Activated T-helper 1 cell treated with anti-CD3 and anti-CD28 coated beads, Interleukin-12 subunit alpha, Interleukin-12 subunit beta, Interleukin-2, Interleukin-4 antibody, amounts not matched to agents 30 ng/mL and 10 ng/mL and 1 ng/mL, durations not matched to agents 14 hours and 24 hours and 36 hours (primary cell): ENCODE measurements at places on chromosomes 11 and 22.

- no peak for DNase-seq
Measured at GRCh38 chr11:112623057-112623456, 338.2 kb upstream of the NCAM1 start.

DNA sequence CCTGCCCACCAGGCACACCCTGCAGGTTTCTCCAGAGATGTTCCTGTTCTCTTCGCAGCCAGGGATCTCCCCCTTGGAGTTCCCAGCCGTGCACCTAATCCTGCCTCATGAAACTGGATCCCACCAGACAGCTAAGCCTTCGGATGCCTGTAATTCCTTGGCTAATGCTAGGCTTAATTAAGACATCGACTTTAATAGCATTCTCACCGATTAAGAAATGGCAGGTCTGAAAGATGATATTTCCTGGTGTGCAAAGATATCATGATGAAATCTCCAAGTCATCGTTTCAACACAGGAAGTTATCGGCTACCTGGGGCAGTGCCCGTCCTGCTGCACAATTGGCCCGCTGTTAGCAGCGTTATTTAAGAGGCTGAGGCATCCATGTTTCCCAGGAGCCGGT, 41.5 kb upstream of the CCND1 start:
- no peak for DNase-seq

DNA sequence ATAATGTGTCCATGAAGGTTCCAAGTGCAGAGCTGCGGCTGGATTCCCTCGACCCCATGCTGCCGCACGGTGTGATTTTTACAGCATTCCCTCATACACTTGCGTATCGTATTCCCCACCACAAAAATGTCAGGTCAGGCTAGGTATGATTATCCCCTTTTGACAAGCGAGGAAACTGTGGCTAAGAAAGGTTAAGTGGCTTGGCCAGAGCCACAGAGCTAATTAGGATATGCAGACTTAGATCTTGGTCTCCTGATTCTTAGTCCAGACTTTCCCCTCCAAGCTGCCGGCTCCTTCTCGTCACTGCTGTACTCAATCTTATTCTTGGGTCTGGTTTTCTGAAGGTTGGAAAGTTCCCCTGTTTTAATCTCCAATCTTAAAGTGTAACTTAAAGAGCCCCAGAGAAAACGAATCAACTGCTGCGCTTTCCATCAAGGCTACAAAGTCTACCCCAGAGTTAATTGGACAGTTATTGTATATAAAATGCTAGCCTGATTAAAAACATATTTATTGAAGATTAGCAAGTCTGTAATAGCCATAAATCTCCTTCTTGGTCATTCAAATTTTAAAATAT, 176.6 kb downstream of the ADAMTS15 start:
- no peak for DNase-seq

GRCh38 chr11:57512646-57513451, 2.7 kb downstream of the SLC43A1 start:
- no peak for DNase-seq

DNA sequence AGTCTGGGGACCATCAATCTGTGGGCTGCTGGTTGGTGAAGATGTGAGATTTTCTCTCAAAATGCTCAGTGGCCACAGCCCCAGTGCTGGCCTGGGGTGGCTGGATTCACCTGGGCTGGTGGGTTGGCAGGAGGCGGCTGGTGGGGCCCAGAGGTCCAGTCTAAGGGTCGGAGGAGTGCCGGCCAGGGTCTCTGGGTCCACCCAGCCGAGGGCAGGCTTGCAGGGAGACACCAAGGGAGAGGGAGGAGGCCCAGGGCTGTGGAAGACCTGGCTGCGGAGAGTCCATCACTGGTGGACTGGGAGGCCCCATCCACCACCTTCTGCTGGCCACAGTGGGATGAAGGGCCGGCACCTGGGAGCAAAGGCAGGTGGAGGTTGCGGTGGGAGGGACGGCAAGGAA, 582 bp upstream of the SHANK3 start:
- DNase-seq = no peak

GRCh38 chr11:110526323-110526722, 96.6 kb downstream of the FDX1 start:
- DNase-seq = no peak

DNA sequence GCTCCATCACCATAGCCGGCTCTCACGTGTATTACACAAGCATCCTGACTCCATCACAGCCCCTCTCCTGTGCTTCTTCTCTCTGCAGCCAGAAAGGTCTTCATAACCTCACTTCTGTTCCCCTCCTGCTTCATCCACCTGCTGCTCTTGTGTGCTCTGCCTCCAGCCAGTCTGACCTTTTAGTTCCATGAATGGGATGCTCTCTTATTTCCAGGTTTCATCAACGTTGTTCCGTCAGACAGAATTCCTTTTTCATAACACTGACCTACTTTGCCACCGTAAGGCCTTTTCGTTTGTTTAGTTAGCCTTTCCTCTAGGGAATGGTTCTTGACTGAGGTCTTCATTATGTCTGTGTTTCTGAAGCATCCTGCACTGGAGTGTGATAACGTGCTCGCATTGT, 18.8 kb downstream of the GRAMD1B start:
- DNase-seq = no peak

GRCh38 chr11:33207408-33207985, 46.2 kb upstream of the CSTF3 start:
- no peak for DNase-seq

- no peak for DNase-seq
Measured at GRCh38 chr11:3632070-3632660, 9.6 kb downstream of the ART5 start.

- no peak for DNase-seq
Measured at GRCh38 chr11:128500493-128500892, 86.9 kb downstream of the ETS1 start.

GRCh38 chr22:30856741-30857502, 111.7 kb downstream of the MORC2 start:
- DNase-seq = no peak

GRCh38 chr22:30423301-30423958, 2.1 kb upstream of the MTFP1 start:
- peak; percentile 44 for DNase-seq

- no peak for DNase-seq
Measured at GRCh38 chr11:27100534-27100933, 59.9 kb downstream of the BBOX1 start.

- no peak for DNase-seq
Measured at GRCh38 chr11:119368121-119369034, 13.1 kb downstream of the USP2 start.

DNA sequence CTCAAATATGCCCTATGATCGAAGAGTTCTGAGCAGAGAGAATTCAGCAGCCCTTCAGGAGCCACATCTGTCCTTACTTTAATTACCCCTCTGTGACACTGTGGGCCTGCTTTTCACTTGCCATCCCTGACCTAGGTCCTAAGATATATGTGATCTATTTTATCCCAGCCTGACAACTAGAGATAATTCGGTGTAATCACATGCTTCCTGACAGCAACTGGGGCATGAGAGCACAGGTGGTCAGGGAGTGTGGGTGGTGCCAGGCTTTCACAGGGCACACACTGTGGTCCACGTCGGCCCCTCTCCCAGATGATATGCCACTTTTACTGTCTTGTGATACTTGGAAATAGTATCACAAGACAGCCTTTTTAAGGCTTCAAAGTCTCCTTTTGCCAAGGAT, 3.9 kb downstream of the TUBA8 start:
- DNase-seq = no peak

DNA sequence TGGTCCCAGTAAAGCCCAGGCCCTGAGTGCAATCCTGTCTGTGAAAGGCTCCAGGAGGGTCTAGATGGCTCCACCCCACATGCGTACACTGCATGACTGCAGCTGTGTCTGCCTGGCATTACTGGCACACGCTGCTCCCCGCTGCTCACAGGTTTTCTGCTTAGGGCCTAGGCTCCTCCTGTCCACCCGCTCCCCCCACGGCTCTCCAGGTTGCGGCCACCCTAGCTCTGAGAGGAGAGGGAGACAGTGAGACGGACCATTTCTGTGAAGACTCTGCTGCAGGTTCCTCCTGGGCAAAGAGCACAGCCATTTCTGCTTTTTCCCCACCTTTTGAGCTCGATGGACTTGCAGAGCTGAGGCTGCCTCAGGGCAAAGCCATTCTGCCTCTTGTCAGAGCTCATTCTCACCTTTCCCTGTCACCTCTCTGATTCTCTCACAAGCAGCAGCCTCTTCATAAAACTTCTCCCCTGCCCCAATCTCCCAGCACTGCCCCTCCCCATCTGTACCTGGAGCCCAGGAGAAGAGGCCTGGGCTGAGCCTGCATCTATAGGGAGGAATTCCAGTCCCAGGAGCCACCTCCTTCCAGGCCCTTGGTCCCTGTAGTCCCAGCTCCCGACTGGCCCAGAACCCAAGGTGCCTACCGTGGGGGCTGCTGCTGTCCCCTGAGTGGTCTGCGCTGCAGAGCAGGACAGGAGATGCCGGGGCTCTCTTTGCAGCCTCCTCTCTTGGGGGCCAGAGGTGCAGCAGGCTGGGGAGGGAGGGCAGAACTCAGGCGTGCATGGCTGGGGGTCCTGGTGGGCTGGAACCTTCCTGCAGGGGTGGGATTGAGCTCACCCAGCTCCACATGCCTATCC, 433.7 kb upstream of the B3GAT1 start:
- no peak for DNase-seq

DNA sequence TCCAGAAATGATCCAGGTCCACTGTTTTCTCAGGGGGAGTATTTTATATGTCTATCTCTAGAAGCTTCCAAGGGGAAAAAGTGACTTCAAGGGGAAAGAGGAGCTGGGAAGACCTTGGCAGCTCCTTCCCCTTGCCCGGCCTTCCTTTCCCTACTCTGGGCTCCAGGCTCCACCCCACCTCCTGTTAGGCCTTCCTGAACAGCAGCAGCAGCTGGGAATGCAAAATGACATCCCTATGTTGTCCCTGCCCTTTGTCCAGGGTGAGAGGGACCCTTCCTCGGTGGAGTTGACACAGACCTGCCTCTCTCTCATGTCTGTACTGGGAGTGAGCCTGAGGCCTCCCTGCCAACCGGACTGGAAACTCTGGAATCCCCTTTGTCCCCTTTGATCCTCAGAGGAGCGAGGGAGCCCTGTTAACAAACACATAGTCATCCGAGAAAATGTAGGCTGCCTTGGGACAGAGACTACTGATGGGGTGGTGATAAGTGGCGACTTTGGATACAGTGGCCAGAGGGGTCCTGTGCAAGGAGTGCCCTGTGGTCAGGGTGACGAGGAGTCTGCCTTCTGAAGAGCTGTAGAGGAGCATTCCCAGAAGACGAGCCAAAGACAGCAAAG, 9.0 kb upstream of the MALAT1 start:
- DNase-seq = no peak

DNA sequence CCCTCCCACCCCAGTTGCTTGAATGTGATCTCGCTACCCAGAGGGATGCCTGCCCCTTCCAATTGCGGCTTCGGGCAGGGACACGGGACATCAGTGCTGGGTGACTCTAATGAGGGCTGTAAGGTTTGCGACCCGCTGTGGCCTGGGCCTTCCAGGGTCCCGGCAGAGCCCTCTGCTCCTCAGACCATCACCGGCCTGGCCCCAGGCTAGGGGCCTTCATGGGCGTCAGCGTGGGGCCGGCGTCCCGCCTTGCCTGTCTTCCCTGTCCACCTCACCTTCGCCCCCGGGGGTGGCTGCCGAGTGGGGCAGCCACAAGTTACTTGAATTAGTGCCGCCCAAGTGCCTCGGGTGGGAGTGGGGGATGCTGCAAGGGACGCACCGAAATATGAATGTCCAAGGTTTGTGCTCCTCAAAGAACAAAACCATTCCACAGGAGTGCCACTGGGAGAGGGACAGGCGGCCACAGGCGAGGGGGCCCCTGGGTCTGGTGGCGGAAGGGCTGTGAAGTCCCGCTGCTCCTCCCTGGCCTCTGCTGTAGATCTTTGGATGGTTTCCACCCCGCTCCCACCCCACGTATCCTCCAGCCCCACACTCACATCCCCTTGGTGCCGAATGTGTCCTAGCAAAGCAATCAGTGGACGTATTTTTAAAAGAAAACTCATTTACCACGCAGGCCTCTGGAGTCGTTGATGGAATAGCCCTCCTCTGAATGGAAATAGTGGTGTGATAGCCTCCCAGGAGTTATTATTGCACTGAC, 317.1 kb downstream of the NTM start:
- DNase-seq = no peak

- no peak for DNase-seq
Measured at GRCh38 chr11:22728600-22729389, 62.4 kb downstream of the GAS2 start.

DNA sequence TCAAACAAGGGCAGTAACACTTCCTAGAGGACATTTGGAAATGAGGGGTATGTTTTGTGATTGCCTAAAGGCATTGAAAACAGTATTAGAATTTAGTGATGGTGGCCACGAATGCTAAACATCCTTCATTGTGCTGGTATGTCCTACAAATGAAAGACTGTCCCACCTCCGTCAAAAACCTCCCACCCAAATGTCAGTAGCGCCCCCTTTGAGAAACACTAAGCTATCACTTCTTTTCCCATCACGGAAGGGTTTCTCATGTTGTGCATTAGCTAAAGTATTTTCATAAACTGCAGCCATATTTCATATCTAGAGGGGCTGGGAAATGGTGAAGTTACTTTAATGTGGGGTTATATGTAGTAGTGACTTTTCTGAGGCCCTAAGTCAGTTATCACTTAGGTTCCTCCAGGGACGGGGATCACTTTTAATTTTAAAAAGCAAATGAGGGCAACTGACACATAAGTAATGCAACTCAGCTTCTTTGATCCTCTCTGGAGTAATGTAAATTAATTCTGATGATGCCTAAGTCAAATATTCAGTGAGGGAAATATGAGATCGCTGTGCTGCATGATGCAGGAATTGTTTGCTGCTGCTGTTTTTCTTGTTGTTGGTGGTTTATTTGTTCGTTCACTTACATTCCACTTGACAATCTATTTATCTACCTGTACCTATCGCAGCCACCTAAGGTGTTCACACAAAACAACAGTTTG, 1403.4 kb upstream of the TENM4 start:
- no peak for DNase-seq

GRCh38 chr11:120805960-120806555, 217.8 kb upstream of the TBCEL start:
- DNase-seq = no peak

DNA sequence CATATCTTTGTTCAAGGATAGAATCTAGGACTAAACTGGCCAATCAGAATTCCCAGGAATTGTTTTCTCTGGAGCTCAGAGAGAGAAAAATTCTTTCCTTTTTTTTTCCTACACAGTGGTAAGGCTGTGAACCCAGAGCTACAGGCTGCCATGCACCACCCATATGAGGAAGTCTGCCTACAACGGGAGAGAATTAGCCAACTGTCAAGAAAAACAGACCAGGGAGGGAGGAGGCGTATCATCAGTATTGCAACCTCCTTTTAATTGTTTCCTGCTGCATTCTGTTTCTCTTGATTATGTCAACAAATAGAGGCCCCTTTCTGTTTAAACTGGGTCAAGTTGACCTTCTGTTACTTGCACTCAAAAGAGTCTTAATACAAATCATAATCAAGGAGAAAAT, 176.5 kb upstream of the UBASH3B start:
- no peak for DNase-seq

GRCh38 chr22:35840302-35840739, 122.6 kb downstream of the APOL5 start:
- no peak for DNase-seq

GRCh38 chr11:121090145-121090721, 10.8 kb upstream of the TECTA start:
- no peak for DNase-seq

DNA sequence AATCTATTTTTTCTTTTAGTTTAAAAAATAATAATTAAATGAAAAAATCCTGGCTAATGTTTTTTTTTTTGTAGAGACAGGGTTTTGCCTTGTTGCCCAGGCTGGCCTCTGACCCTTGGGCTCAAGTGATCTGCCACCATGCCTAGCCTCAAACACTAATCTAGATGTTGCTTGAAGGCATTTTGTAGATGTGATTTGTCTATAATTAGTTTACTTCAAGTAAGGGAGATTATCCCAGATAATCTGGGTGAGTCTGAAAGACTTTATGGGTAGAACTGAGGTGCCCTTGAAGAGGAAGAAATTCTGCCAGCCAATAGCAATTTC, 38.6 kb upstream of the RBFOX2 start:
- DNase-seq = no peak

- no peak for DNase-seq
Measured at GRCh38 chr11:134469627-134470026, 57.6 kb upstream of the B3GAT1 start.
